Kidney (tissue), 22 donors: ENCODE measurements at places on chromosomes 16 and 17.

DNA sequence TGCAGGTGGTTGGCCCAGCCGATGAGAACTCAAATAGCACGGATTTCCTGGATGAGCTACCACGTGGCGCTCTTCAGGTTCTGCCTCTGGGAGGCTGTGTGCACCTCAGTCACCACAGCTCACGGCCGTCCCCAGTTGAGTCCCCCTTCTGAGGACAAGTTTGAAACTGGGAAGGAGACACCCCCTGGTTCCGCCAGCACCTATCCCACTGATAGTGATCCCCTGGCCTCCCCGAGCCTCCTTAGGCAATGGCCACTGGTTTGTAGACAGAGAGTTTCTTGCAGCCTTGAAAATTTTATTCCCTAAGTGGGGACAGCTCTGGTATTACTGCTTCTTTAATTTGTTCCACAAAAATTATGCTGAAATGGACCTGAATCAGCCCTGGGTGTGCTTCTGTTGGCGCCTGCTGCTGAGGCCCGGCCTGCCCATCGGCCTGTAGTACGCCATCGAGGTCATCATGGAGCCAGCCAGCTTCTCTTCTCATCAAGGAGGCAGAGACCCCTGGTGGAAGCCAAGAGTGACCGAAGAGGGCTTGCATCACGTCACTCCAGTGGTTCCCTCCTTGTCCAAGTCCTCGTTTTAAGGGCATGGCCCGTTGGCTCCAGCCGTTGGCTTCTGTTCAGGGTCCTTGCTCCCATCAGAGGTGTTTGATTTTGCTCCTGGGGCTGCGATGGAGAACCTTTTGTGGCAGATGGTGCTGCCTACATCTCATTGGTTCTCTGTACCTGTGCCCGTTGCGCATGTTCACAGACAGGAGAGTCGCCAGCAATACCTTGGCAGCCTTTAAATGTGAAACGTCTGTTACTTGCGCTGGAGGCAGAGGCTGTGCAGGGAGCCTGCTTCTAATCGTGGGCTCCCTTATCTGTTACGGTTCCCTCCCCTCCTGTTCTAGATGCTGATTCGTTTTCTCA is 9.3 kb downstream of the SMCR8 start:
- no peak for DNase-seq

- no peak for DNase-seq
These were observed 1.5 kb upstream of the ARHGDIG start for GRCh38 chr16:278863-279366.

- DNase-seq, result no peak
These were observed 110.3 kb downstream of the TOX3 start for GRCh38 chr16:52436339-52437276.

DNA sequence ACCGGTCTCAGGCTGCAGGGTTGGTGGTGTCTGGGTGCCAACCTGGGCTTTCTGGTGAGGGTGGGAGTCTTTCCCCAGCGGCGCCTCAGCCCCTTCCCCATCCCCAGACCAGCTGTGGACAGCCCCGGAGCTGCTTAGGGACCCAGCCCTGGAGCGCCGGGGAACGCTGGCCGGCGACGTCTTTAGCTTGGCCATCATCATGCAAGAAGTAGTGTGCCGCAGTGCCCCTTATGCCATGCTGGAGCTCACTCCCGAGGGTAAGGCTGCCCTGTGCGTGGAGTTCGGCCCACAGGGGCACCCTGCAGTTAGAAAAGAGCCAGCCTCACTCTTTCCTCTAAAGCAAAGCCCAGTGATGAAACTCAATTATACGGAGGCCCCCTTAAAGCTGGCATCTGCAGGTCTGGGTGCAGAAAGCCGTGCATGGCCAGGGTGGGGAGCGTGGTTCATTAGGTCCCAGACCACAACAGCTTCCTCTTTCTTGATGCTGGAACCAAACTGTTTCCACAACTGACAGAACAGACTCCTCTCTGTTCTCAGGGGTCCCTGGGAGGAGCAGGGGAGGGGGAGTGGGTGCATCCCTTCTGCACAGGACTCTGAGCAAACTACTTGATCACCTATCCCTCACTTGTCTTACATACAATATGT is 10.7 kb downstream of the GUCY2D start:
- no peak for DNase-seq

- DNase-seq, result no peak
These were observed 44.8 kb downstream of the METTL16 start for GRCh38 chr17:2466931-2467330.

DNA sequence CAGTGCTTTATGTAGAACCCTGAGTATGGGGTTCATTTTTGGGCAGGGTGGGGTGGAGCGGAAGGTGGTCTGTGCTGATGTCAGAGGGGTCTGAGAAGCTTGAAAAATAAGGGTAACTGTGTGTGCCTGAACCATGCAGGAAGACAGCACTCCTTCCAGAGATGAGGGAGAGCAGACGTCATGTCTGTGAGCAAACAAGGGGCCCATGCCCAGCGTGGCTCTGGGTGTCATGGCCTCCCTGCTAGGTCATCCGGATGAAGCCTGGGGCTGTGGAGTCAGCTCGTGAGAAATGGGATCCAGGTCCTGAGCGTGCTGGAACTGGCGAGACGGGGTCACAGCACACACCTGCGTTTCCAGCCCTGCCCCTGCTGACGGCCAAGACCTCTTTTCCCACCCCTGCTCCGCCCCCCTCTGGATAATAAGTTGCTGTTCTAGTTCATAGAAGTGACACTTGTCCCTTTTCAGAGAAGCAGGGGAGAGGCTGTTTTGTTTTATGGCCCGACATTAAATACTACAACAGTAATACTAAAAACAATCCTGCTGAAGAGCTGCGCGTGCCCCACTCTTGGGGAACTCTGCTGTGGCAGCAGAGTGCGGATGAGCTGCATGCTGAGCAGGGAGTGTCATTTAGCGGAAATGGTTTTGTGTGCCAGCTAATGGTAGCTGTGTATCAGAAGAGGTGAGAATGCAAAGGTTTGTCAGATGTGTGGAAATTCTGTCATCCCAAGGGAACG is 92.6 kb downstream of the RPTOR start:
- DNase-seq, result peak; percentile 52

DNA sequence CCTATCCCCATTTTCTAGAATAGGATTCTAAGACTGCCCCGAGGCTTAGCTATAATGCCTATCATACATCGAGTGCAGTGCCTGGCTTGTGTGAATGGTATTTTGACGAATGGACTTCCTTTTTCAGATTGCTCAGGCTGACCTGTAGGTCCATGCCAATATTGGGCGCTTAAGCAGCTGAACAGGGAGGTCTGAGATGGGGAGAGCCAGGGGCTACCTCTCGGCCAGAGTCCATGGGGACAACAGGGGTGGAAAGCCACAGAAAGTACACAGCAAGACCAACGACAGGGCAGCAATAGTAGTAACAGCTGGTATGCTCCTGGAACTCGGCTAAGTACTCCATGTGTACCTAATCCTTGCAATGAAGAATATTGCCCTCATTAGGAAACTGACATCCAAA is 91.7 kb upstream of the WSCD1 start:
- DNase-seq, result no peak

DNA sequence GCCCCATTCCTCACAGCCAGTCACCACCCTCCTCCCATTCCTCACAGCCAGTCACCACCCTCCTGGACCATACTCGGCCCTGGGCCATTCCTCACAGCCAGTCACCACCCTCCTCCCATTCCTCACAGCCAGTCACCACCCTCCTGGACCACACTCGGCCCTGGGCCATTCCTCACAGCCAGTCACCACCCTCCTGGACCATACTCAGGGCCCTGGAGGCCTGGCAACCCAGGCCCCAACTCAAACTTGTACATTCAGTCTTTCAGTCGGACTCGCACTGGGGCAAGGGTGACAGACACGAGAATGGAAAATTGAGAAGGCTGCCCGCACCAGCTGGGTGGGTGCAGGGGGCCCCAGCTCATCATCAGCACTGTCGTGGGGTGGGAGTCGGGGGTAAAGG is 30.4 kb upstream of the FOXK2 start:
- DNase-seq, result no peak

- DNase-seq, result no peak
These were observed 242.4 kb downstream of the C16orf95 start for GRCh38 chr16:87074641-87075318.

DNA sequence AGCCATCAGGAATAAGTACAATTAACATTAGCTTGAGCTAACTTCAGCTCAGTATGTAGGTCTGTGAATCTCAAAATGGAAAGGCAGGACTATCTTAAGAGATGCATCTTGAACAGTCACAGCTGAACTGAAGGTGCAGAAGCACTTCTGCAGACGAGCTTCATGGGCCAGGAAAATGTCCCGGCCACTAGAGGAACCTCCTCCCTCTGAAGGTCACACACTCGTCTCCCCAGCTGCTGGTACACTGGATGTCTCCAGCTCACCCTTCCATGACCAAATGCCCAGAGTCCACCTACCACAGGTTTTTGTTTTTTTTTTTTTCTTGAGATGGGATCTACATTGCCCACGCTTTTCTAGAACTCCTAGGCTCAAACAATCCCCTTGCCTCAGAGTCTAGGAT is 33.2 kb downstream of the WDR59 start:
- peak; percentile 20 for DNase-seq

DNA sequence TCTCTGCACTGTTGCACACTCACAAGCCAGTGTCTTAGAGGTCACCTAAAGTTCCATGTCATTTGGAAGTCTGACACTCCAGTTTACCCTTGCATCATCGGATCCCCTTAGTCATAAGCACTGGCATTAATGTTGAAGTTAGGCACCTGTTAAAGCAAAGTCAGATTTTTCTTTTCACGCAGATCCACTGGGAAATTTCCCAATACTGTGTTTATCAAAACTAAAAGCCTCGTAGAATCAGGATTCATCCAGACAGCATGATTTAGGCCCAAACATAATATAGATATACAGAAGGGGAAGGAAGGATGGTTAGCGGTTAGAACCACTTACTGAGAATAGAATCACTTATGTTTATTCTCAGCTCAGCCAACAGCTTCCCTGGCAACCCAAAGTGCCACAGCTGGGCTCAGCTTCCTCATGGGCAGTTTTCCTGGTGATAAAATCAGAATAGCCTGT is 30.1 kb upstream of the HAPSTR1 start:
- no peak for DNase-seq

- DNase-seq, result no peak
These were observed 30.9 kb downstream of the LRRC36 start for GRCh38 chr16:67357561-67357960.

DNA sequence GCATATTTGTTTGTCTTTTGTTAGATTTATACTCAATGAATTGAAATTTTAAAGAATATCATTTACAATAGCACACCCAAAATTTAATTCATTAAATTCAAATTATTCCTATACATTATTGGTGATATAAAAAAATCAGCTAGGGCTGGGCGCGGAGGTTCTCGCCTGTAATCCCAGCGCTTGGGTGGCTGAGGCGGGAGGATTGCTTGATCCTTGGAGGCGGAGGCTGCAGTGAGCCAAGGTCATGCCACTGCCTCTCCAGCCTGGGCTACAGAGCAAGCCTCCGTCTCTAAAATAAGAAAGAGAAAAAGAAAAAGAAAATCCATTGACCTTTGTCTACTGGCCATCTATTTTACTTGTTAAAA is 4.5 kb upstream of the PRDM7 start:
- no peak for DNase-seq

GRCh38 chr16:24589997-24590396 is 50.6 kb downstream of the RBBP6 start:
- DNase-seq, result no peak

GRCh38 chr16:13956635-13957196 is 36.8 kb downstream of the ERCC4 start:
- no peak for DNase-seq

DNA sequence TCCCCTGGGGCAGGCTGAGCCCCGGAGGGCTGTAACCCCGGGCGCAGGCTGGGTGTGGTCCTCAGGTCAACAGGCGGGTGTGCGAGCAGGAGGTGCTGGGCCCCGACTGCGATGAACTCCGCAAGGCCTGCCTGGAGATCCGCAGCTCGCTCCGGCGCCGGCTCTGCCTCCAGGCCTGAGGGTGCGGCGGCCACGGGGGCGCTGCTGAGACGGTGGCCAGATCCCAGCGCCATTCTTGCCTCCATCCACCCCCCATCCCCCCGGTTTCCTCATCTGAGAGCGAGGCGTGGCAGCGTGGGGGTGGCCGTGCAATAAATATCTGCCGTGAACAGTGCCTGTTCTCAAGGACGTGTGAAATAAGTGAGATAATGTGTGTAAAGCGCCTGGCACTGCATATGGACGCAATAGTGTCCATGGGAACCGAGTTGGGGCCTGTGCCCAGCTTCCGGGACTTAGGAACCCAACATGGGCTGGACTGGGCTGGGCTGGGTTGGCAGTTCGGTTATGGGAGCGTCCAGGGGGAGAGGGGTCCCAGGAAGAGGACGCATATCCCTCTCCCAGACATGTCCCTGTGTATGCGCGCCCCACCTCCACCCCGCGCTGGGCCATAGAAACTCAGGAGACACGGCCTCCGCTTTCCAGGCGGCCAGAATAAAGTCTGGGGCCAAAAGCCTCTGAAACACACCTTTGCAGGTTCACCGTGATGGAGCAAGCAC is 15.0 kb downstream of the ZNF213 start:
- peak; percentile 79 for DNase-seq

DNA sequence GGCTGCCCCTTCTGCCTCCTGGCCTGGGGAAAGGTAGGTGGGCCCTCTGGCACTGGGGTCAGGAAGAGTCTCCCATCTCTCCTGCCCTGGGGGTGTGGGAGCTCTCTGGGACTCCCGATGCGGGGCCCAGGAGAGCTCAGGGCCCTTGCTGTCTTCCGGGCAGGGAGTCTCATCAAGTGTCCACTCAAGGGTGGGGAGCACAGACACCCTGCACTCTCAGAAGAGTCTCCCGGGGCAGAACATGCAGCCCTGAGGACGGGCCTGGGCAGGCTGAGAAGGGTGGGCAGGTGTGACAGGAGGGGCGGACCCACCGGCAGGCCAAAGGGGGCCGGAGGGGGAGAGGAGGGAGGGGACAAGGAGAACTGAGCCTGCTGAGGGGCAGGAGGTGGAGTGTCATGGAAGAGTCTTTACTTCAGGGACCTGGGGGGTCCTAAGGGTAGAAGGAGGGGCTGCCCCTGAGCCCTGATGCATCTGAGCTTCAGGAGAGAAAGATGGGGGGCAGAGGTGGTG is 8.4 kb upstream of the PKMYT1 start:
- no peak for DNase-seq

DNA sequence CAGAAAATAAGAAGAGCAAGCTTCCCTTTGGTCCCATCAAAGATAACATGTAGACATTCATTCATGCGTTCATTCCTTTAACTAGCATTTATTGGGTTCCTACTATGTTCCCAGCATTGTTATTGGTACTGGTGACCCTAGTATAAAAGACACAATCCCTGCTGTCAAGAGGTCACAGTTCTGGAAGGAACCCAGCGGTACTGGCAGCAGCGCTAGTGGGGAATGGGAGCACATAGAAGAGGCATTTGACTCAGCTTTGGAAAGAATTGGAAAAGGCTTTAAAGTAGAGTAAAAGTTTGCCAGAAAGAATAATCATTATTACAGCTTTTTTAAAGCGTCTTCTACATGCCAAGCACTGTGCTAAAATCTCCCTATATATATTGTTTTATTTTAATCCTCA is 41.7 kb upstream of the NF1 start:
- DNase-seq, result no peak

GRCh38 chr17:80702315-80703141 is 157.9 kb downstream of the RPTOR start:
- DNase-seq, result no peak

DNA sequence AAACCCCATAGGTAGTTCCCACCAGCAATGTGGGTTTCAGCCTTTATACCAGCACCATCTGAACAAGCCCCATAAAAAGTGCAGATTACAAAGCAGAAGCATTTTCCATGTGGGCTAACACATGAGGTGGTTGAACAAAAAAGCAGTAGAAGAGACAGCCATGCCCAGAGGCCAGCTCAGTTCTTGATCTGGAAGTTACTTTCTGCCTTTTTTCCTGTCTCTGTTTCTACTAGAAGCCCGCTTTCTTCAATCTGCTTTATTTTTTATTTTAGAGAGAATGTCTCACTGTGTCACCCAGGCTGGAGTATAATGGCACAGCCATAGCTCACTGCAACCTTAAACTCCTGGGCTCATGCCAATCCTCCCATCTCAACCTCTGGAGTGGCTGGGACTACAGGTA is 31.5 kb upstream of the APOH start:
- DNase-seq, result no peak
